ENCODE measurements at places on chromosomes 1 and 21.

DNA sequence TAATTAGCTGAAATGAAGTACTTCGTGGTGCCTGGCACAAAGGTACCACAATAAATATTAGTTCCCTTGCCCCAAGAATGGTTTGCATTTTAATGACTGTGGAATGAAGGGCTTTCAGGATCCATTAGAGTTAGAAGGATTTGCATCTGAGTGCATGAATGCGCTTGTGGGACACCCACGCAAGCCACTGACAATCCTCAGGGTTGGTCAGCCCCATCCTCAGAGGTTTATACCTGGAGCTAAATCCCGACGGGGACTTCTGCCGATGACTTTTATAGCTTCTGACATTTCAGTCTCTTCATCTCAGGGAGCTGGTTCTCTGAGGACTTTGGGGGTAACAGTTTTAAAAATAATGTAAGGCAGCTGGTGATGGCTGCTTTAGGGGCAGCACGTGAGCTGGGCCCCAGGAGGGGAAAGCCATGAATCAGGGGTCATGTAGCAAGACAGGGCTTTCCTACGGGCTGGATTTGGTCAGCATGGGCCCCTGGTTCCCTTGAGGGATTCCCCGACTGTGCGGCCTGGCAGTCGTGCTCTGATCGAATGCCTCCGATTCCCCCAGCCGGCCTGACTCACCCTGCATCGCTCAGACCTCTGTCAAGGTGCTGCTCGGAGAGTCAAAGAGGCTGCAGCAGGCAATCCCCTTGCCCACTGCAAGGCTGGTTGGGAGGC lies 20.8 kb upstream of the IL10 start:
- DNase-seq = no peak

DNA sequence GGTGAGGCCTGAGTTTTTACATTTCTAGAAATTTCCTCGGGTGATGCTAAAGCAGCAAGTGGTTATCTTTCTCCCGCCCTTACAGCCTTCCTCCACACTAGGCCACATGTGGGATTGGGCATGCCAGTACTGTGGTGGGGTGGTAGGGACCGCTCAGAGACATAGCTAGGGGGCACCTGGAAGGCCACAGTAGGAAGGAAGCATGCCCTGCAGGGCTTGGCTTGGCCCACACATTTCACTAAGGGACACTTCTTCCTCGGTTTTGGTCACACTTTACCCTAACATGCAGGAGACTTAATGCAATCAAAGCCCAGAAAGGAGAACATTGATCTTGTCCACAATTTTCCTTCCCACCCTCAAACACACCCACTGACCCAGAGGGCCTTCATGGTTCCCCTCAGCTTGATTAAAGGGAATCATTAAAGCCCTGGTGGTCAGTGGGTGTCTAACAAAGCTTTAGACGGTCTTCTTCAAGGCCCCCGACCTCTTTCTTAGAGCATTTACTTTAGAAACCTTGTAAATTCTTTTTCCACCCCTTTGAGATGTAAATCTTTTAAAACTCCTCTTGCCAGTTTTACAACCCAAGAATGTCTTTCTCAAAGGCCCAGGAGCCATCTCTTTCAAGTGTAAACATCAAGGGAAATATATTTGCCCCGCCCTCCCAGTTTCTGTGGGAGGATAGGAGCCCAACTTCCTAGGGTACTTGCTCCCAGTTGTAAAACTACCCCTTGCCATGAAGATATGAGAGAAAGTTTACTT lies 246.4 kb upstream of the PTBP2 start:
- DNase-seq = no peak

DNA sequence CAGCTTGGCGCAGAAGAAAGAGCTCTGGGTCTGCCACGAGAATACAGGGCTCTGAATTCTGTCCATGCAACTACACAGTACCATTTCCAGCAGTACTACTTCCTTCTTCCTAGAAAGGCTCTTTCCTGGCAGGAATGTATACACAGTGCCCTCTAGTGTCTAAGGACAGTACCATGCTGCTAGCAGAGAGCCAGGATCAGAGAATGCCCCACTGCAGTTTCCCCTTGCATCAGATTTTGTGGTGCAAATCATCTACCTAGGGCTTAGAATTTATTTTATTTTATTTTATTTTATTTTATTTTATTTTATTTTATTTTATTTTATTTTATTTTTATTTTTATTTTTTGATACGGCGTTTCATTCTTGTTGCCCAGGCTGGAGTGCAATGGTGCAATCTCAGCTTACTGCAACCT lies 50.8 kb downstream of the PAX7 start:
- DNase-seq = no peak

GRCh38 chr1:48470481-48470855 lies 1.5 kb downstream of the SPATA6 start:
- peak; percentile 79 for DNase-seq

GRCh38 chr1:18240906-18241305 lies 133.3 kb downstream of the IGSF21 start:
- no peak for DNase-seq

GRCh38 chr1:67789551-67789950 lies 43.7 kb downstream of the GNG12 start:
- no peak for DNase-seq

DNA sequence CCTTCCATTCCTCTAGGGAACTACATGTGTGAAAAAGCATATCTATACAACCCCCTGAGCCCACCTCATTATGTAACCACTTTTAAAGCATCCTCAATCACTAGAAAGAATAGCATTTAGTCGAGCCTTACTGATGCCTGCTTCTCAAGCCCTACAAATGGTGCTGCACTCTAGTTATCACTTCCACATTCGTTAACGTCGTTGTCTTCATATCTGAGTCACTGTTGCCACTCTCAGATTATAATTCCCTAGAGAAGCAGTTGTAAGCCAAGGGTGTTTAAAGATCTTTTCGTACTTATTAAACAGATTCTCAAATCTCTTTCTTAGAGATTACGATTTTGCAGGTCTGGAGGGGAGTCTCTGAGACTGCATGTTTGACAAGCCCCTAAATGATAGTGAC lies 16.5 kb downstream of the ATP1B1 start:
- DNase-seq = no peak

GRCh38 chr1:221169447-221169889 lies 290.2 kb downstream of the HLX start:
- no peak for DNase-seq

DNA sequence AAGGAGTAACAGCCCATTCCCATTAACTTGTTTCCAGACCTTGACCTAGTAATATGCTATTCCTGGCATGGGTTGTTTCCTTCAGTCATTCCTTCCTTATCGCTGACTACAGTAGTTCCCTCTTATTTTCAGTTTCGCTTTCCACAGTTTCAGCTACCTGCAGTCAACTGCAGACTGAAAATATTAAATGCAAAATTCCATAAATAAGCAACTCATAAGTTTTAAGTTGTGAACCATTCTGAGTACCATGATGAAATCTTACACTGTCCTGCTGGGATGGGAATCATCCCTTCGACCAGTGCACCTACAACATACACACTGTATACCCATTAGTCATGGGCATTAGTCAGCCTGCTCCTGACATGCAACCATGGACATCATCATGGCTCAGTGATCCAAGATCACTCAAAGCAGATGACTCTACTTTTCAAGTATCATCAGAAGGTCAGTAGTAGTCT lies 66.7 kb downstream of the CCDC30 start:
- peak; percentile 24 for DNase-seq

- DNase-seq = no peak
Observed at GRCh38 chr1:118744420-118744819, 243.7 kb downstream of the TBX15 start.

- no peak for DNase-seq
Observed at GRCh38 chr1:9312168-9312720, 19.6 kb downstream of the SPSB1 start.

DNA sequence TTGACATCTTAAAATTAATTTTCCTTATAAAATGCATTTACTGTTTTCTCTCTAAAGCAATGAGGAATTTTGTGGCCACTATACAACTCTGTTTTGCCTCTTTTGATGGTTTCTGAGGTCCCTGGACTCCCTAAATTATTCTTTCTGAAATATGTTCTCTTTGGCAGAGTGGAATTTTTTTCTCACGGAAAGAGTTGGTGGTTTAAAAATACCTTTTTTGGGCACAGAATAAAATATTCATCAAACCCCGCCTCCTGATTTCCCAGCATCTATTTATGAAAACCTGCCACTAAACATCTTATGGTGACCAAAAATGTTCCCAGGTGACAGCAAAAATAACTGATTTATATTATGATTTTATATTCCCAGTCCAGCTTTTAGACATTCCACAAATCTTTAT lies 165.3 kb upstream of the SYT6 start:
- no peak for DNase-seq

Data from adrenal gland (tissue), 19 donors.